ENCODE measurements at places on chromosomes 6 and 20.

DNA sequence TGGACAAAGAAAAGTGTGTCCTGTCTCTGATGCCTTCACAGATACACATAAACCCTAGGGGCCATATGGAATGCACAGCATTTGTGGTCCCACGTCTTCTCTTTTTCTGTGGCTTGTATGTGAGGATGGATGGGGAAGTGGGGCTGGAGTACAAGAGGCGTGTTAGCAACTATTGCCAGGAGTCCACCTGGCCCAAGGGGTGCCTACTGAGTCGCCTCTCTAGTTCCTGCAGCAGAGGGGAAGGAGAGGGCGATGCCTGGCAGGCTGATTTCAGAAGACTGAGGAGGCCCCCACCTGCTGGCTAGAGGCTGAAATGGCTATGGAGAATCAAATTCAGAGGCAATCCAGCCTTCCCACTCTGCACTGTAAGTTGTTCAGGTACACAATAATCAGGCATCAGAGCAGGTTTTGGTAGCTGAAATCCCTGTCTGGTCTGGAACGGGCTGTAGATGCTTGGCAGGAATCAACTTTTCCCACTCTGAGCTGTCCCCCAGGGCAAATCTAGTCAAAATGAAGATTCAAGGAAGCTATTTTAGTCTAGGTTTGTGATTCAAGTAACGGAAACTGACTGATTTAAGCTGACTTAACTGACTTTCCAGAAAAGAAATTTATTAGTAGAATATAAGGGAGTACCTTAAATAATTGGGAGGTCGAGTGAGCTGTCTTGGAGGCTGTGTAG is 14.9 kb upstream of the PPARD start:
- DNase-seq: peak; percentile 72

- DNase-seq: no peak
These were observed 1162.8 kb upstream of the CITED2 start for GRCh38 chr6:140537211-140537610.

- DNase-seq: no peak
These were observed 10.4 kb downstream of the CEP57L1 start for GRCh38 chr6:109105681-109106080.

- no peak for DNase-seq
These were observed 59.1 kb upstream of the F13A1 start for GRCh38 chr6:6379573-6379972.

DNA sequence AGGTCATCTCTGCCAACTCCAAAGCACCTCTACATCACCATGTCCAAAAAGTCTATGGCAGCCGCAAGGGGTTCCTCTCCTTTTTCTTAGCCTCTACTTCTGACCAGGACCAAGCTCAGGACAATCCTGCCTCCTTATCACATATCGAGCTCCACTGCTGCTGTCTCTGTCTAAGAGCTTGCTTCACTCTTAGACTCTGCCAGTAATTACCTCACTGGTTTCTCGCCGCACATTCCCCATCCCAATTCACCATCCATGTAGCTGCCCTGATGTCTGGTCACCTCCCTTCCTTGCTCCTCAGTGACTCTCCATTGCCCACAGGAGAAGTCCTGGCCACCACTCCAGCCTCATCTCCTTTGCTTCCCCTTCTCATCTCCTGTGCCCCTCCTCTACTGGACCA is 24.1 kb upstream of the PI16 start:
- no peak for DNase-seq

DNA sequence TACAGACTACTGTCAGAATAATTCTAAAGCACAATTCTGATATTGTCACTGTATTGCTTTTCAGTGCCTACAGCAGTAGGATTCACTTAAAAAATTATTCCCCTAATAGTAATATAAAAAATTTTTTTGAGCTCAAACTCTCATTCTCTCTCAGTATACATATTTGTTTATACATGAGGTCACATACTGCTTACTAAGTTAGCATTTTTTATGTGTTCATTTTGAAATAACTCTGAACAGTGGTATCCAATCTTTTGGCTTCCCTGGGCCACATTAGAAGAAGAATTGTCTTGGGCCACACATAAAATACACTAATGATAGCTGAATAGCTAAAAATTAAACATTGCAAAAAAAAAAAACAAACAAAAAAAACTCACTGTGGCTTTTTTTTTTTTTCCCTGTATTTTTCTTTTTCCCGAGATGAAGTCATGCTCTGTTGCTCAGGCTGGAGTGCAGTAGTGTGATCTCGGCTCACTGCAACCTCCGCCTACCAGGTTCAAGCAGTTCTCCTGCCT is 38.6 kb downstream of the ASXL1 start:
- no peak for DNase-seq

- DNase-seq: no peak
These were observed 125.3 kb downstream of the ATXN1 start for GRCh38 chr6:16635810-16636602.
